ENCODE measurements at places on chromosomes 1 and 21.
A peak's percentile ranks its signal among the peaks of the same experiment; 100 is the strongest.

- no peak for DNase-seq
Observed at GRCh38 chr1:158972841-158973240, 36.9 kb upstream of the IFI16 start.

- DNase-seq = peak; percentile 70
Observed at GRCh38 chr1:206001476-206001888, 1.7 kb downstream of the RAB7B start.

- DNase-seq = no peak
Observed at GRCh38 chr1:155297384-155297783, 3.9 kb downstream of the PKLR start.

DNA sequence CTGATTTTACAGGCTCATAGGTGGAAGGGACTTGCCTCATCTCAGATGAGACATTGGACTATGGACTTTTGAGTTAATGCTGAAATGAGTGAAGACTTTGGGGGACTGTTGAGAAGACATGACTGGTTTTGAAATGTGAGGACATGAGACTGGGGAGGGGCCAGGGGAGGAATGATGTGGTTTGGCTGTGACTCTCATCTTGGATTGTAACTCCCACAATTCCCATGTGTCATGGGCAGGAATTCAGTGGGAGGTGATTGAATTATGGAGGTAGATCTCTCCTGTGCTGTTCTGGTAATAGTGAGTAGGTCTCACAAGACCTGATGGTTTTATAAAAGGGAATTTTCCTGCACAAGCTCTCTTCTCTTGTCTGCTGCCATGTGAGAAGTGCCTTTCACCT is 20.8 kb downstream of the SCYL3 start:
- DNase-seq = no peak

GRCh38 chr21:44969931-44970755 is 30.3 kb downstream of the SLX9 start:
- DNase-seq = no peak

- DNase-seq = no peak
Observed at GRCh38 chr1:54011316-54012007, 6.5 kb downstream of the LDLRAD1 start.

DNA sequence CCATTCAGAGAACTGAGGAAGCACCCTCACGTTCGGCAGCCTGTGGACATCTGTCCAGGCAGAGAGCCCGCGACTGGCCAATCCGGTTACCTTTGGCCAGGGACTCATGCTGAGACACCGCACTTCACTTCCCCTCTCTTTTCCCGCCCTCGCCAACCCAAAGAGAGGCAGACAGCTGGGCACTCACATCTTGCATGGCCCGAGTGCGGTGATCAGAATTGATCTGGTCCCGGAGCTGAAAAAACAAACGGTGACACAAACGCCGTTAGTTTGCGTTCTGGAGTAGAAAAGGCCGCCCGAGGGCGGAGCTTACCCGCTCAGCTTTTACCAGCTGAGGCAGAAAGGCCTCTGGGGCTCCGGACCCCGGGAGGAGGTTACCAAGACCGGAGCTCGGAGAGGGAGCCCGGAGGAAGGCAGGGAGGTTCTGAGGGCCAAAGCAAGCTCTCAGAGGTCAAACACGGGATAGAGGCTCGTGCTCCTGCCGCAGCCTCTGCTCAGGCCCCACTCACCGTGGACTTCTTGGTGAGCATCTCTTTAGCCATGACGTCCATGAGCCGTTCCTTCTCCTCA is 376 bp downstream of the SF3A3 start:
- no peak for DNase-seq

DNA sequence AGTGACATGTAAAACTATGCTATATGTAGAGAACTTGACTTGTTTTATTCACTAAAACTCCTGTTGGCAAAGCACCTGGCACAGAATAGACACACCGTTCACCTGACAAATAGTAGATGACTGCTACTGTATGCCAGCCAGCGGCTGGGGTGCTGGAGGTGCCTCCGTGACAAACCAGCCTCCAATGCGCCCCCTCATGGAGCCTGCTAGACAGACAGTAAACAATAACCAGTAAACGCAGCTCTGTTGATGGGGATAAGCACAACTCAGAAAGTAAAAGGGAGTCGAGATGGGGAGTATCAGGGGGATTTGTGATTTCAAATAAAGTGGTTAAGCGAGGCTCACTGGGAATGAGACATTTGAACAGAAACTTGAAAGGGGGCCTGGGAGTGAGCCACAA is 107.2 kb downstream of the PRDM2 start:
- DNase-seq = no peak

- DNase-seq = no peak
Observed at GRCh38 chr1:52305417-52306226, 60.4 kb downstream of the CC2D1B start.

DNA sequence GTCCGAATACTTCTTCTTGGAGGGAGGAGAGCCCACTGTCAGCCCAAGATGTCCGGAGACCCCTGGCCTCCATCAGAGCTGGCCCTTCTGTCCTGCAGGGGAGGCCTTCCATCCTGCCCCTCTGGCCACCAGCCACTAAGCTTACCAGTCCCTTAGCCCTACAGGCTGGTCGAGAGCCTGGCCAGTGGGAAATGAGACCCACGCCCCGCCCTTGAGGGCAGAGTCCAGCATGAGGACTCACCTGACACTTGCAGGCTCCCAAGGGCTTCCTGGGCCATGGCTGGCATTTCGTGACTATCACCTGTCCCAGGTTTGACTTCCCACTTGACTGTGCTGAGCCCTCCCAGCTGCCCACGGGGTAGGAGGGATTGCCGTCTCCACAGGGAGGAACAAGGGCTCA is 361.8 kb upstream of the VAMP3 start:
- DNase-seq = no peak

DNA sequence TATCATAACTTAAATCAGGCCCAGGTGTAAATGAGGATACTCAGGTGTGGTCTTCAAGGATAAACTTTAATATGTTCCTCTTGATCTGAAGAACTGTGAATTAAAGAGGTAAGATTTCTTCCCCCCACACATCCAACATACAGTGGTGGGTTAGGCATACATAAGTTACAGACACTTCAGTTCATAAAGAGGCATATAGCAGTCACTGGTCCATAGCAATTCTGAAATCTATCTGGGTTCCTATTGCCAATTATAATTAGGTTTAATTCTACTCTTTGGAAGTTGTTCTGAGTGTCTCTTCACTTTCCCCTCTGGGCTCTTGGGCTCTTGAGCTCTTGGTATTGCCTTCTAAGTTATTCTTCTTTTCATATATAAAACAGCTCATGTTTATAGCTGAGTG is 32.5 kb upstream of the TSPAN2 start:
- DNase-seq = no peak

DNA sequence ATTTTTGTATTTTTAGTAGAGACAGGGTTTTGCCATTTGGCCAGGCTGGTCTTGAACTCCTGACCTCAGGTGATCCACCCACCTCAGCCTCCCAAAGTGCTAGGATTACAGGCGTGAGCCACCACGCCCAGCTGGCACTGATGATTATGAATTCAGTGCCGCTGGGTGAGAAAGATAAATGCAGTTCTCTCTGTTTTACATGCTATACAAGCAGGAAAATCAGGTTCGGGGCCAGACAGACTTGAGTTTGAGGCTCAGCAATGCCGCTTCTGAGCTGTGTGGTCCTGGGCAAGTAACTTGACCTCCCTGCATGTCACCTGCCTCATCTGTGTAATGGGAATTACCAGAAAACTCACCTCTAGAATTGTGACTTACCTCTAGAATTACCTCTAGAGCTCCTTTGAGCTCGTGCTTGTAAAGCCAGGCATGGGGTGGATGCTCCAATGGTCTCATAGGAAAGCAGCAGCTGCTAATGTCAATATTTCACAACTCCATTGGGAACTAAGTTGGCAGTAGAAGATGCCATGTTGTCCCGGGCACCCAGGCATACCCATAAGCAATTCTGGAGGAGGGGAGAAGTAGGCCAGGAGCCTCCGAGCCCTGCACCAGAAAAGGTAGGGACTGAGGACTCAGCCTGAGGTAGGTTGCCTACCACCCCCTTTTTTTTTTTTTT is 119.8 kb upstream of the SLC25A33 start:
- no peak for DNase-seq

DNA sequence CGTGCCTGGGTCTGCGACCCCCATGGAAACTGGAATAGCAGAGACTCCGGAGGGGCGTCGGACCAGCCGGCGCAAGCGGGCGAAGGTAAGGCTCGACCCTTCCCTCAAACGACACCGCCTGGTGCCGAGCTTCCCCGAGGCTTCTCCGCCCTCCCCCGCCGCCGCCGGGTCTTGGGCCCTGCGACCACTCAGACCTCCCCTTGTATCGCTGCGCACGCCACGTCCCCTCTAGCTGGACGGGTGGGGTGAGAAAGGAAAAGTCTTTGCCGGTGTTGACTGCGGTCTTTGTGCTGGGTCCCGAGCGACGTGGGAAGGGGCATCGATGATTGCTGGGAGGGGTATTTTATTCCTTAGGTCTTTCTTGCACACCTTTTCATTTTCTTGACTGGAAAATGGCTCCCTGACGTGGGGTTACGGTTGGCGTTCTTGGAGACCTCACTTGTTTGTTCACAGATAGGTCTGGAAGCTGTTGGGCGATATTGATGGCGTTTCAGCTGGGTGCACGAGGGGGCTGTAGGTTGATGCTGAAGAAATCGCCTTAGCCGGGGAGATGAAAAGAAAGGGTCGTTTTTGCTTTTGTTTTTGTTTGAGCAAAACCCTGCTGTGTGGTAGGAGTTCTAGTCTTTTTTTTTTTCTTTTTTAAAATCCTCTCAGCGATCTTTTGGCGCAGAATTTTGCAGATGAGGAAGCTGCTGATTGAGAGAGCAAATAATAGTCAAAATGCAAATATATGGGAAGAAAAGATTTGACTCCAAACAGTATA is 776 bp downstream of the KDM1A start:
- DNase-seq = no peak

DNA sequence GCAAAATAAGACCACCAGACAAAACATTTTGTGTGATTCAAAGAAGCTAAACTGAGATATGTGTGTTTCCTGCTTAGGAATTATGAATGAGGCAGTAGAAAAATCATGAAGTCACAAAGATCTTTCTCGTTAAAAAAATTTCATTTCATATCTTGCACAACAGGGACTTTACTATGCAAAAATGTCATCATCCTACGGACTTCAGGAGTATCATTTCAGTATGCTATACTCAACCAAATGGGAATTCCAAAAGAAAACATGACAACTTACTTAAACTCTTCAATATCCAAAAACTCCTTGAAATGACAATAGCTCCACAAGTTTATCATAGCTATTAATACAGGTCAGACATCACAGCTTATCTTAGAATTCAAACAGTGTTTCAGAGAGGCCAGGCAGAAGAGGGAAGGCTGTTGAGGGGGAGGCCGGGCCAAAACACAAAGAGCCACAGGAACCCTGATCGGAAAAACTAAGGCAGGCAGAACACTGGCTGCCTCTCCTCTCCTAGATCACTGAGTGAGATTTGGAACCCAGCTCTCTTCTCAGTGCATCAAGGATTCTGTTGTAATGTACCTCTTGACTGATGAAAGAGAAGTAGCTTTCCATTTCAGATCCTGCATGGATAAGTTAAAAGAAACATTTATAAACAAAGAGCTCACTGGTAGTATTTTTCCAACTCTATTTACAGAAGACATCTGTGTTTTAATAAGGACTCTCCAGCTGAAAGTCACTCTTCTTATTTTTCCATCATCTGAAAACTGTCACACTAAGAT is 66.9 kb downstream of the TESK2 start:
- no peak for DNase-seq

DNA sequence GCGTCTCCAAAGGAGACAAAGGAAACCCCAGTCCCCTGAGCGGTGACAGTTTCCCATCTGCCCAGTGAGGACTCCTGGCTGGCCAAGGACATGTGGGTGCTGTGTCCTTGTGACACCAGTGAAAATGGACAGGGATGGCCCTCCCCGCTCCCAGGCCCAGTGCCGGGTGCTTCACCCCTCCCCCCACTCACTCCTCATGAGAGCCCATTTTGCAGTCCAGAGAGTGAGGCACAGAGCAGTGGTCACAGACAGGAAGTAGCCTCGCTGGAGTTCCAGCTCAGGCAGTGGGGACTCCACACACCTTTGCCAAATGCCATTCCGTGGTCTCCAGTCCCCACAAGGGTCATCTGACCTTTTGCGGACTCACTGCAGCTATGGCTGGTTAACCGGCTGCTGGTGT is 642.9 kb downstream of the PTPRU start:
- DNase-seq = no peak
